Coronary artery (tissue), 2 donors: ENCODE measurements at places on chromosomes 7 and 10.

- no peak for DNase-seq
Observed at GRCh38 chr7:80445351-80445750, 66.5 kb downstream of the GNAT3 start.

DNA sequence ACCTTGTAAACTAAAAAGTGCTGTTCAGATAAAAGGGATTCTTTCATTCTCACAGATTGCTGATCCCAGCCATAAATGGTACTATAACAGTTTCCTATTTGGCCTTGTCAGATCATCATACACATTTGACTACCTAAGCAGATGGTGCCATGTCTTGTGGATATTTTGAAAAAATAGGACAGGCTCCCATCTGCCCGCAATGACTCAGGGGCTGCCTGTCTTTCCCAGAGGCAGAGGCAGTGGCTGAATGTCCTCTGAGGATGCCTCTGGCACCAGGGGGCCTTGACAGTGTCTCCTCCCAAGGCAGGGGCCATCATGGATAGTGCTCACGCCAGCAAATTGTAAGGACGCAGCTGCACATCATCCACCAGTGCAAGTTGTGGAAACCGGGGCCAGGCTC, 323.0 kb upstream of the PODXL start:
- no peak for DNase-seq

GRCh38 chr7:77266291-77266794, 66.7 kb upstream of the FGL2 start:
- no peak for DNase-seq

DNA sequence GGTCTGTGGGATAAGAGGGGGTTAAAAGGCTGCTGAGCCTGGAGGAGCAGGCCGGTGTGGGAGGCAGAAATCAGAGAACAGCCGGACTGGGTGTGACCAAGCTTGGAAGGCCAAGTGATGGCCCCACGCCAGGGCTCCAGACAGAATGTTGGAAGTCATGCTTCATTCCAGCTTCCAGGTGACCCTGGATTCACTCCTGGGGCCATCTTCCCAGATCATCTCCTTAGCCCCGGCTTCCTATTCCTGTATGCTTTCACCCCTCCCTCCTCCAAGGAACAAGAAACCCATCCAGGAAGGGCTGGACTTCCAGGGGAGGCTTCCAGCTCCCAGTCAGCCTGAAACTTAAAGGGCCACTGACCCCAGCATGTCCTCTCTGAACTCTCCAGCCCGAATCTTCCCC, 1.0 kb downstream of the INMT start:
- DNase-seq, result peak; percentile 84

GRCh38 chr10:71964743-71965515, 734 bp downstream of the CHST3 start:
- peak; percentile 88 for DNase-seq

- no peak for DNase-seq
Observed at GRCh38 chr7:55504093-55504859, 68.0 kb downstream of the VOPP1 start.

GRCh38 chr7:98810153-98810802, 59.5 kb downstream of the TMEM130 start:
- peak; percentile 83 for DNase-seq

GRCh38 chr7:129095258-129095657, 40.3 kb upstream of the TNPO3 start:
- DNase-seq, result no peak

GRCh38 chr7:76291351-76292212, 10.9 kb upstream of the HSPB1 start:
- peak; percentile 98 for DNase-seq

DNA sequence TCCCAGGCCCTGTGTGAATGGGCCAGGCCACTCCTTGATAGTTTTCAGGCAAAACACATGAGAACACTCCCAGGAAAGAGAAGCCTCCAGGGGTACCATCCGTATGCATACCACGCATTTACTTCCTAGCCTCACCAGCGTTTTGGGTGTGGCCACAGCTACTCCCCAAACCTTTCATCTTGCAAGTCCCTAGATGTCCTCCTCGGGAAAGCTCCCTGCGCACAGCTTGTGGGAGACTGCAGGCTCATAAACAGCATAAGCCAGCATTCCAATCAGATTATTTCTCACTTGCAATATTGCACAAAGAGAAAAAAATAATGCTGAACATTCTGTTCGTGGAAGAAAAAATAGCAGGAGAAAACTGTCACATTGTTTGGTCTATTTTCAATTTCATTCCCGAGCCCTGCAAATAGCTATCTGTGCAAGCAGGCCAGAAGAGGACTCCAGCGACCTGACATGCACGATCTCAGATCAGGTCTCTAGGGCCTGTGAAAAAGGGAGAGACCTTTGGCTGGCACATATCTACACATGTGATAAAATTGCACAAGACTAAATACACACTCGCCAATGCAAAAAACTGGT, 175.6 kb downstream of the PLXNA4 start:
- no peak for DNase-seq

GRCh38 chr10:6406220-6407033, 173.6 kb downstream of the PRKCQ start:
- peak; percentile 8 for DNase-seq

GRCh38 chr10:71006506-71006905, 118.1 kb upstream of the PCBD1 start:
- no peak for DNase-seq

DNA sequence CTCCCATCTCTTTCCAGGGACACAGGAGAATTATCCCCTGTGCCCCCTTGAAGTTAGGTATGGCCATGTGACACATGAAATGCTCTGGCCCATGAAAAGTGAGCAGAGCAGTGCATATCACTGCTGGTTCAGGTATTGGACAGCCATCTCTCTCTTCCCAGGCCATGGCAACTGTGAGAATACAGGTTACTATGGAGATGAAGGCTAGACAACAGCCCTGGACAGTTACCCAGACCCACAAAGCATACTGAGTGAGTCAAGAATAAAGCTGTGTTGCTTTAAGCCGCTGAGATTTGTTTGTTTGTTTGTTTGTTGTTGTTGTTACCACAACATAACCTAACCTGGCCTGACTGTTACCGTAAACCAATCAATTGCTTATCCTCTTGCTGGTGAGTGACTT, 722.3 kb downstream of the KCNMA1 start:
- DNase-seq, result no peak

GRCh38 chr10:24488631-24489030, 235.1 kb downstream of the ARHGAP21 start:
- no peak for DNase-seq

DNA sequence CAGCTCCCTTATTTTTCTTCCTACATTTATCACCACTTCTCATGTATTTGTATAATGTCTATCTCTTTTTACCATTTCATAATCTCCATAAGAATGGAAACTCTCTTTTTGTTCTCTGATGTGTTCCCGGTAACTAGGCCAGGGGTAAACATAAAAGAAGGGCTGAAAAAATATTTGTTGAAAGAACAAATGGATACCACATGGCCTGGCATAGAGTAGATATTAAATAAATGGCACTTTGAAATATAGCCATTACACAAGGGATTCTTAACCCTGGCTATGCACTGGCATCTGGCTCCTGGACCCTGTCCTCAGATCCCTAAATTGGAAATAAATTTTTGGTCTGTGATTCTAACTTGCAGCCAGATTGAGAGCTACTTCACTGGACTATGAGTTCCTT, 30.4 kb downstream of the ELAPOR2 start:
- no peak for DNase-seq

- no peak for DNase-seq
Observed at GRCh38 chr7:136064081-136064480, 86.9 kb upstream of the MTPN start.

- DNase-seq, result peak; percentile 76
Observed at GRCh38 chr7:47582764-47583738, 1.1 kb upstream of the TNS3 start.

DNA sequence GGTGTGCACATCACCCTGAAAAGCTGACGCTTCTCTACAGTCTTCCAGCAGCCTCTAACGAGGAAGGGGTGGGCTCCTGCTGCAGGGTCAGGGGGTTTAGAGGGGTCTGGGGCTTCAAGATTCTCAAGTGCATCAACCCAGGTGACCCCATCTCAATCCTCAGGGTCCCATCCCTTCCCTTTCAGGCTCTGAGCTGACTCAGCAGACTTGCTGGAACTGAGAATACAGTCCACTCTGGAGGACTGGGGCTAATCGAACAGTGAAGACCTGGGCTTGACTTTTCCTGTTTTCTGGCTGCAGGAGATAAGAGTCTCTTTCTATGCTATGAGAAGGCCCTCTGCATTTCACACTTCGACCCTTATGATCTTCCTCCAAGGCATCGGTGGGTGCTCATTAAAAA, 22.3 kb upstream of the NPTX2 start:
- DNase-seq, result no peak
